Activated T-cell treated with anti-CD3 and anti-CD28 coated beads, Interleukin-2, amount 50 U/mL, for 1 hour (primary cell): ENCODE measurements at places on chromosomes 5 and 9.

DNA sequence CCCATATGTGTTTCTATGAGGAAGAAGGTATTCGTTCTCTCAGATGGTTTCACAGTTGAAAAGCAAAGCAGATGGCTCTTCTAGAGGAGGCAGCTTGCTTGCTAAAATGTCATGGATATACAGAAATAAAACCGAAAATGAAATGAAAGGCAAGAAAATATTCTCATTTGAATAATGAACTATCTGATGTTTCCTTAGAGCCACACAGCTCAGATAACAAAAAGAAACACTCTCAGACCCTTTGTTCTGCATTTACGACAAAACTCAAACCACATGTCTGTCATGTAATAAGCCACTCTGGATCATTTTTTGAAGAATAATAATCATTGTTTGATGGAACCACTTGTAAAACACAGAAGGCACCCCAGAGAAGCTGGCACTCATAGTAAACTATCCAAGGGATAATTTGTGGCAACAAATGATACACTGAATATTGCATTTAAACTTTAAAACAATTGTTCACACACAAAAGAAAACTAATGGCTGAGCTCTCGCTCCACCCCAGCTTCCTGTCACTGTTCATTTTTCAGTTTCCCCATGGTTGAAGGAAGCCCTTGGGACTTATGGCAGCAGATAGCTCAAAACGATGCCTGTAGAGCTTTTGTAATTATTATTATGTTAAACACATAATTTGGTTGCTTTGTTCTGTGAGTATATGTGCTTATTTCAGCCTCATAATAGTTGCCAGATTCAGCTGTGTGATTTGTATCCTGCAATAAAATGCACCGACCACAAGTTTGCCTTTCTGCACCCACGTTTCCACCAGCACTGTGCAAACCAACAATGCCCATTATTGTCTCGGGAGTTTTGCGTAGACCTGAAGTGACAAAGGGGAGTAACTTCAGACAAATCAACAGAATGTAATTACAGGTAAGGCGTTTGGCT lies 256.0 kb downstream of the TMEM167A start:
- DNase-seq: no peak

- no peak for DNase-seq
These were observed 16.4 kb upstream of the MATR3 start for GRCh38 chr5:139277171-139277570.

DNA sequence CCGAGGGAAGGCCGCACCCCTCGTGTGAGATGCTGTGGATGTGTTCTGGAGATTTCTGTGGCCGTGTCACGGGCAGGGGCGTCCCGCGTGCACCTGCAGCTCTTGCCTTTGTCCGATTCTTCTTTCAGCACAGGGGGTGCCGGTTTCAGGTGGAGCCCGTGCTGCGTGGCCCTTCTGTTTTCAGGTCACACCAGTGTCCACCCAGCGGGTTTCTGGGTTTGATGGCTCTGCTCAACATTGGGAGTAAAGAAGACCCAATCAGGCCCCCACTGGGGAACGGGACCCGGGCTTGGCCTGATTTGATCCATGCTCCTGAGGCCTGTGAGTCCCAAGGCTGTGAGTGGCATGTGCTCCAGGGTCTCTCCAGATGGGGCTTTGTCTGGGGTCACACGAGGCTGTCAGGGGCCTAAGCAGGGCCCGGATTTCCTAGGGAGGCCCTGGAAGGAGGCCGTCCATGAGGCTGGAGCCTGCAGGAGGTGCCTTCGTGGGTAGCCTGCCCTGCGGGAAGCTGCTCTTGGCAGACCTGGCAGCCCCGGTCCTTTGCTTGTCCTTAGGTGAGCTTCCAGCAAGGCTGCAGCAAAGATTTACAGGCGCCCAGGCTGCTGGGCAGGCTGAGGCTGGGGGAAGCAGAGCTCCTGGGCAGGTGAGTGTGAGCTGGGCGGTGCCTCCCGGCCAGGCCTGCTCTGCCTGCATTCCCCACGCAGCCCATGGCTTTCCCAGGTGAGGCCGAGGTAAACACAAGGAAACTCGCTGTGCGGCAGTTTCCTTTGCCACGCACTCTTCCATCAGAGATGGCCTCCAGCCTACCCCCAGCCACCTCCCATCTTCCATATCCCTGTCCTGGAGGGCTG lies 12.8 kb downstream of the MRPL36 start:
- DNase-seq: no peak

- DNase-seq: no peak
These were observed 545.9 kb upstream of the RIOK2 start for GRCh38 chr5:97728920-97729319.

DNA sequence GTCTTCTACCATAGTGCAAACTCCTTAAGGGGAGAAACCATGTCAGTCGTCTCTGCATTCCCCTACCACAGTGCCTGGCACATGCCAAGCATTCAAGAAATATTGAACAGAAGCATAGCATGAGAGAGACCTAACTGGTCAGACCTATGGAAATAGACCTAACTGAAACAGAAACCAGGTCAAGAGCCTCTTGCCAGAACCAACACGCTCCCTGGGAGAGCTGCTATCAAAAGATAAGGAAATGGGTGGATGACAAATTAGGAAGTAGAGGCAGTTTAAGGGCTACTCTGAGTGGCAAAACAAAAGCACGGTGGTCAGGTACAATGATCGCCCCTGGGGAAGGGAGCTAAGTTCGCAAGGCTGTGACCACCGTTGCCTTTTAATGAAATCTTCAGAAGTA lies 66.0 kb upstream of the SMIM15 start:
- DNase-seq: no peak

GRCh38 chr9:28774433-28775235 lies 1201.4 kb upstream of the C9orf72 start:
- DNase-seq: no peak

DNA sequence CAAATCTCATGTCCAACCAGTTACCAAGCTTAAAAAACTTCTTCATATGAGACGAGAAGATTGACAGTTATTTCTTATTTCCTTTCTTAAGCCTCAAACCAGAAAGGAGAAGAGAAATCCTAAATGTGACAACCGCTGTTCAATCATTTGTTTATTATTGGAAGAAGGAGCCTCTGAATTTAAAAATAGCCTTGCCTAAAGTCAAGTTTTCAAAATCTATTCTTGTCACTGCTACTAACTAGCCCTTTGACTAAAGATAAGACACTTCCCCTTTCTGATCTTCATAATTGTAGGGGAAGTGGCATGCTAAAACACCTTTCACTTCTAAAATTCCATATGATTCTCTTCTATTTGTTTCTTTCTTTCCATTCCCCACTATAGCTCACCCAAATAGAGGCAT lies 106.2 kb upstream of the EMB start:
- DNase-seq: no peak

DNA sequence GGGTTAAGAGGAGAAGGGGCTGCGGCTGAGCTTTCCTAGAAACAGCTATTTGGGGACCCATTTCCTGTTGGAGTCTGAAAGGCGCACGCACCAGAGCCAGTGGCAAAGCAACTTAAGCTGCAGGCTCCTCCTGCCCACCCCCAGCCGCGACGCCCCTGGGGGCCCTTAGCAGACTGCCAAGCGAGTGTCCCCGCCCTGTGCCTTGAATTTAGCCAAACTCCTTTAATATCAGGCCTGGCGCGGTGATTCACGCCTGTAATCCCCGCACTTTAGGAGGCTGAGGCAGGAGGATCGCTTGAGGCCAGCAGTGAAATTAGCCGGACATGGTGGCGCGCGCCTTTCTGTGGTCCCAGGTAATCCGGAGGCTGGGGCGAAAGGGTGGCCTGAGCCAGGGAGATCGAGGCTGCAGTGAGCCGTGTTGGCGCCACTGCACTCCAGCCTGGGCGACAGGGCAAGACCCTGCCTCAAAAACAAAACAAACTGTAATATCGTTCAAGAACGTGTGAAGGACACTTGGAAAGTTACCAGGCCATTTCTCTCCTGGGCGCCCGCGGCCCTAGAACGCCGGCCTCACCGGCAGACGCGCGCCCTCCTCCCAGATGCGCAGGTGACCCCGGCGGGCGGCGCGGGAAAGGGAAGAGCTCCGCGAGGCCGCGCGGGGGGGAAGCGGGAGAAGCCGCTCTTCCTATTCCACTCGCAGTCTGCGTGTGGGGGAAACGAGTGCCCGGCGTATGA lies 1.0 kb upstream of the F2R start:
- DNase-seq: peak; percentile 30

DNA sequence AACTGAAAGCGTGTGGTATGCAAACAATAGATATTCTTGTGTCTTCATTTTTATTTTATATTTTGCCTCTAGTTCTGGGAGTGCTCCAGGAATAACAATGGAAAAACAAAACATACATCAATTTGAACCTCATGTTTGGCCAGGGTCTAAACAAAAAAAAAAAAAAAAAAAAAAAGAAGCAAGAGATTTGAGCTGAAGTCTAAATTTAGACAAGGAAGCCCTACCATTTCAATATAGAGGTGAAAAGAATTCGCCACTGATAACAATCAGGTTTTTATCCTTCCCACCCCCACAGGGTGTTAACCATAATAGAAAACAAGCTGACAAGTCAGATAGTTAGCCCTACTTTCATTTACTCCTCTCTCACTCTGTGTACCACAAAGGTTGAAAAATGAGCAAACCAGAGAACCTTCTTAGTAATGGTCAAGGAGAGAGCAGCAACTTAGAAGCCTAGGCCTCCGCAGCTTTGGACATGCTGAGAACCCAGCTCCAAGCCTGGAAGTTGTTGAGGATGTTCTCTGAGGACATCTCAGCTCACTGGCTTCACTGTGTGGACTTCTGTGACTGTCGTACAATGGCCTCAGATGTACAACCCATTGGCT lies 118.2 kb upstream of the HMHB1 start:
- DNase-seq: no peak

GRCh38 chr5:144774197-144774596 lies 603.5 kb downstream of the KCTD16 start:
- no peak for DNase-seq

DNA sequence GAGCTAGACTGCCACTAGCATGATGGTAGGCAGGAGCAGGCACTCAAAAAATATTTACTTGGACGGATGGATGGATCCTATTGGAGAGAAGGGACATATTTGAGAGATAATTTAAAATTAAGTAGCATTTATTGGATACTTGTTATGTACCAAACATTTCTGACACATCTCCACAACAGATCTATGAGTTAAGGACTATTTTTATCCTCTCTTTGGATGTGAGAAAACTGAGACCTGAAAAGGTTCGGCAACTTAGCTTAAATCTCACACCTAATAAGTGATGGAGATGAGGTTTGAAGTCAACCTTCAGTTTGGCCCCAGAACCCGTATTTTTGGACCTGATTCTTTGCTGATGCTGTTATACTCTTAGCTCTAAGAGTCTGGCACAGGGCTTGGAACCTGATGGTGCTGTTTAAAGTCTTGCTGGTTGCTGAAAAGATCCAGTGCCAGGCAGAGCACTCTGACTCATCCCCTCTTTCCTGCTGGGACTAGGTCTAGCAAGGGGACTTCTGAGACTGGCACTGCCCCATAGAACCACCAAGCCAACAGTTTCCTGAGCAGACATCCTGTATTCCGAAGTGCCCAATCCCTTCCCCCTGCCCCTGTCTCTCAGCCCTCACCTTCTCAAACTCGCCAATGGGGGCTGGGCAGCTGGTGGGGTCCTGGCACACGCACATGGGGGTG lies 15.6 kb downstream of the SPARC start:
- DNase-seq: no peak

DNA sequence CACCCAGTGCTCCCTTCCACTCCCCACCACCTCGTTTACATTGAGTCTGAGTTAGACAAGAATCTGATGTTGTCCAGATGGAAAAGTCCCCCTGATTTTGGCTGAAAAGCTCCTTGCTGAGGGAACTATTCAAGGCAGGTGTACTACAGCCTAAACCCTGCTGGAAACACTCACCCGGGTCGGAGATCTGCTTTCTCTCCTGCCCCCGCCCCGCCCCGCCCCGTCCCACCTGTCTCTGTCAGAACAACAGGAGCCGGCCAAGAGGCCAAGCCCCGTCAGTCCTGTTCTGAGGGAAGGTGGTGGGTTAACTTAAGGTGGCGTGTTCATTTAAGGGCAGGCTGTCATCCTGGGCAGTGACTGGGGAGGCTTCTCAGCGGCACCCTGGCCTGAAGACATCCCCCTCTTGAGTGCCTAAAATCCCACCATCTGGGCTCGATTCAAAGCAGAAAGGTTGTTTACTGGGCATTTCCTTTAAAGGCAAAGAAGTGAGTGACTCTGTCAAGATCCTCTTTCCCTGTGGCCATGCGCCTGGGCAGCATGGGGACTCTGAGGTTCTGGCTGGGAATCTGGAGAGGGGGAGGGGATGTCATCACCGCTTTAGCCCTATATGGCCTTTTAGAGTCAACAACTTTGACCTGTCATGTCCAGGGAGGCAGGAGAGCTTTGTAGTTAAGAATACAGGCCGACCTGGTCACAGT lies 71.1 kb upstream of the NEURL1B start:
- DNase-seq: no peak

DNA sequence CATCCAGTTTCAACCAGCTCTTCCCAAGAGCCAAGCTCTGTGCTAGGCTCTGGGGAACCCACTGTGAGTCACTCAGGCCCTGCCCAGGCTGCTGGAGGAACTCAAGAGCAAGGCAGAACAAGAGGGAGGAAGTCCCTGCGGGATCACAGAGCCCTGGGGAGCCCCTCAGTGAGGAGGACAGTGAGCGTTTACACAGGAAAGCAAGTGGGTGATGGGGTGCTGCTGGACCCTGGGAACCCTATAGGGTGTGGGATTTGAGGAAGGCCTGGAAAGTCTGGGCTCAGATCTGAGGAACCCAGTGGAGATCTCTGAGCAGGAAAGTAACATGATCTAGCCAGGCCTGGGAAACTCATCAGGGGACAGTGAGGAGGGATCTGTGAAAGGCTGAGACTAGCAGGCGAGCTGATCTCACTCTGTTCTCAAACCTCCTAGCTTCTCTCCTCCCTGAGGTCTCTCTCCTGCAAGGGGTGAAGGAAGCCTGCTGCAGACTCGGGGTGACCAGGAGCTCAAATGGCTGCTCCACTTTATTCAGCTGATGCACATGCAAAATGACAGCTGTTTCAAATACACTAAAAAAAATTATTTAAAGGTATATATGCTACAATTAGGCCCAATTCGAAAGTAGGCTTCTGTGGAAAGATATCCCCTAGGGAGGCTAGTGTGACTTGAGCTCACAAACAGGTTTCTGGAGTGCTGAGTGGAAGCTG lies 70.0 kb downstream of the SHB start:
- no peak for DNase-seq

GRCh38 chr9:73042155-73042554 lies 89.3 kb upstream of the ALDH1A1 start:
- no peak for DNase-seq

- DNase-seq: no peak
These were observed 665.0 kb upstream of the RGMB start for GRCh38 chr5:98108497-98108896.

GRCh38 chr9:88628114-88628513 lies 93.1 kb downstream of the NXNL2 start:
- DNase-seq: no peak

GRCh38 chr9:120892748-120893610 lies 16.0 kb upstream of the PHF19 start:
- peak; percentile 56 for DNase-seq

- no peak for DNase-seq
These were observed 16.5 kb downstream of the SPACA9 start for GRCh38 chr9:132894862-132895835.
